Activated T-helper 2 cell treated with anti-CD3 and anti-CD28 coated beads, Interferon-gamma antibody, Interleukin-2, Interleukin-4, amounts not matched to agents 10 μg/mL and 5 μg/mL and 100 μg/mL, durations not matched to agents 14 hours and 24 hours and 36 hours (primary cell): ENCODE measurements at places on chromosomes 11 and 22. TPM values are rescaled to one million over a fixed set of nuclear protein-coding genes. Genes with fewer than 3 reads are reported as not detected.

The ASPHD2 gene
- total RNA-seq, result 14.2 and 14.5 TPM in 2 replicates

The C22orf42 gene
- not detected in 2 replicates for total RNA-seq

The SGSM1 gene
- total RNA-seq, result 0.07 TPM in 1 of 2 replicates, not detected in the other

The MMP1 gene
- total RNA-seq, result not detected in 2 replicates

The LSP1 gene
- total RNA-seq, result 442 and 449 TPM in 2 replicates

The LINC01488 gene
- total RNA-seq, result not detected in 2 replicates

The PACSIN2 gene
- total RNA-seq, result 30.8 and 32.5 TPM in 2 replicates

The CEP126 gene
- 0.67 and 1.1 TPM in 2 replicates for total RNA-seq

The VPREB1 gene
- total RNA-seq, result not detected in 2 replicates

The SERPINH1 gene
- 23.8 and 23.9 TPM in 2 replicates for total RNA-seq

The CRYBB1 gene
- not detected in 2 replicates for total RNA-seq

The CCND1 gene
- total RNA-seq, result 1.2 and 2.1 TPM in 2 replicates

The OR8A1 gene
- not detected in 2 replicates for total RNA-seq

The RFPL2 gene
- 0.16 TPM in 1 of 2 replicates, not detected in the other for total RNA-seq

The TIMP3 gene
- total RNA-seq, result 0.05 TPM in 1 of 2 replicates, not detected in the other
